ENCODE measurements at places on chromosomes 12 and 14.
A peak's percentile ranks its signal among the peaks of the same experiment; 100 is the strongest.

DNA sequence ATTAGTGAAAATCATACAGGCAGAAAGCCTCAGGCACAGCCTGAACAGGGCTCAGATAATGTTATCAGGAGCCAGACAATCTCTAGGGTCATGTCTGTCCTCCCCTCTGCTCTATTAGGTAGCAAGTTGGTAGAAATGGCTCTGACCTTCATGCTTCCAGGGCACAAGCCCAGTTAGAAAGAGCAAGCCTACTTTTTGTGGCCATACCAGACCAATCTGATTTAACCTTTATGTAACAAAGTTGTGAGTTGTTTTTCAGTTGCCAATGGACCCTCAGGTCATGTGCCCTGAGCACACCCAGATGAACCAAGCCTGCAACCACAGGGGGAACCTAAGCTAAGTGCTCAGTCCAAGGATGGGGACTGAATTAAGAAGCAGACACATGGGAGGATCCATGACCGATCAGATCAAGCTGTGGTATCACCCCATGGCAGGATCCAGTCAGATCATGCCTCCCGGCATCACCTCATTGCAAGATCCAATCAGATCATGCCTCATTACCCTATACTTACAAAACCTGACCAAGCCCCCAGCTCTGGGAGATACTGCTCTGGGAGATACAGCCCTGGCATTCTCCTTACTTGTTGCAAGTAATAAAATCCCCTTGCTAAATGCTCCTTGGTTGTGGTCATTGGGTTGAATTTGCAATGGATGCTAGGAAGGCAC lies 18.8 kb upstream of the HIGD1C start:
- peak; percentile 72 for DNase-seq
- no peaks in the 10 kb centered on the region for H3K4me1 ChIP-seq
- no peaks in the 10 kb centered on the region for H3K27me3 ChIP-seq
- no peak overlapping the region for H3K4me3 ChIP-seq

DNA sequence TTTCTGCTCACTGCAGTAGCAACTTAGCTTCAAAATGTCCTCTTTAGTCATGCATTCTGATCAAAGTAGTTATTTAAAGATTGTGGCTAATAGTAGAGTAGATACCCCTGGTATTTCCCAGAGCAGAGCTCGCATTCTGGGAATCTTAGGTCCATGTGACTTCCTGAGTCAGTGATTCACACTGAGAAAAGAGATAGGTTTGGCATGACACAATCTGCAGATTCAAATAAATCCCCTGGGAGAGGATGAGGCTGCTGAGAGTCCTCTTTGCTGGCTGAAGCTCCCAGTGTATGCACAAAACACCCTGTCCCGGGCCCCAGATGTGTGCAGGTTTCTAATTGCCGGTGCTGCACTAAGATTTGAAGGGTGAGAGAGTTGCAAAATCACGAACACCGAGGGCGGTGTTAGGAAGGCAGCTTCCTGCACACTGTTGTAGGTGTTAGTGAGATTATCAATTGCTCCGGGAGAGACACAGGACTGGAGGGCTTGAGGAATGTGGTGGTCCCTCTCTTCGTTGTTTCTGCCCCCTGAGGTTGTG lies 233.2 kb downstream of the NRXN3 start:
- no peak overlapping the region for H3K27ac ChIP-seq
- H3K27me3 ChIP-seq = no peaks in the 10 kb centered on the region
- no peaks in the 10 kb centered on the region for H3K36me3 ChIP-seq
- no peak overlapping the region for H3K4me3 ChIP-seq
- peak; percentile 74 for DNase-seq
- peaks cover 4% of the 10 kb centered on the region for H3K4me1 ChIP-seq

GRCh38 chr12:49461221-49461620 lies 77.6 kb upstream of the KCNH3 start:
- no peaks in the 10 kb centered on the region for H3K27me3 ChIP-seq
- H3K4me1 ChIP-seq = no peaks in the 10 kb centered on the region

GRCh38 chr14:28762303-28762954 lies 4.2 kb upstream of the FOXG1 start:
- H3K4me3 ChIP-seq = no peak overlapping the region
- no peak overlapping the region for H3K27ac ChIP-seq
- peaks cover 41% of the 10 kb centered on the region for H3K27me3 ChIP-seq
- peak; percentile 35 for DNase-seq
- H3K36me3 ChIP-seq = no peaks in the 10 kb centered on the region

DNA sequence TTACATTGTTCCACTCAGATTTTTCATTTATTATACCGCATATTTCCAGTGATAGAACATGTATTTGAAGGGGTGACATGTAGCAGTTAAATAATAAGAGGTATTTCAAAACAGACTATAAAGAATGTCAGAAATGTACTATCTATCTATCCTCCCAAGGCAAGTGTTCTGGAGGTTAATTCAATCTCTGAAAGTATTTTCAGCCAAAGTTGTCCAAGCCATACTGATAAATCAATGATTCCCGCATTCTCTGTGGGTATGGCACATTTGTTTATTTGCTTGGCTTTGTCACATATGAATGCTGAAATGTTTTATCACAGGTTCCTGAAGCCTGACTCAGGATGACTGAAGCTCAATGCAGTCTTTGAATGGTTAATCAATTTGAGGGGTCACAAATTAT lies 35.8 kb downstream of the KCNH5 start:
- no peak for DNase-seq
- no peaks in the 10 kb centered on the region for H3K4me1 ChIP-seq
- H3K36me3 ChIP-seq = no peaks in the 10 kb centered on the region

DNA sequence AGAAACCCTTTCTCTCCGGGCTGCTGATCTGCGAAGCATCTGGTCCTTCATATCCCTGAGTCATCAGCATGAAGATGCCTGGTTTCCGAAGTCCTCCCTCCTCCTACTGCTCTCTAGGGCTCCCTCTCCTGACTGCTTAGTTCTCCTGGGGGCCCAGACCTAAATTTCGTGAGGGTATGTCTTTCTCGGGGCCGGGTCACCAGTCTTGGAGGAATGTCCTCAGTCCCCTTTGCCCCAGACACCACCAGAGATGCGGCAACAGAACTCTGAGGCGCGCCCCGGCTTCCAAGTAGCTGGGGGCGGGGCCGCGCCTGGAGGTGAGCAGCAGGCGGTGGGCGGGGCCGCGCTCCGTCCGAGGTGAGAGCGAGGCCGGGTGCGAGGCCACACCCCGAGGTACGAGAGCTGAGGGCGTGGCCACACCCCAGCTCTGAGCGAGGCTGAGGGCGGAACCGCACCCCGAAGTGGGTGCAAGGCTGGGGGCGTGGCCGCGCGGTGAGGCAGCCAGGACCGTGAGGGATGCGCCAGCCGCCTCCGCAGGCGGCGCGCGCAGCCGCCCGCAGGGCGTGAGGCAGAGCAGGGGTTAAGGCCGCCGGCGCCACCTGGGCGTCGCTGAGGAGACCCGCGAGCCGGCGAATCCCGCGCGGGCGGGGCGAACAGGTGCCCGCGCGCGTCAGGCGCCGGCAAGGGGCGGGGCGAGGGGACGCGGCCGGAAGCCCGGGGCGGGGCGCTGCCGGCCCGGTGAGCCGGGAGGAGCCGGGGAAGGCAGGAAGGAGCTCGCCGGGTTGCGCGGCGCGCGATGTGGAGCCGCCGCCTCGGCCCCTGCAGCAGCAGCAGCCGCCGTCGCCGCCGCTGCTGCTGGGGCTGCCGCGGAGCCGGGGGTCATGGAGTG lies at the start of gene BICDL1:
Gene BICDL1, plus strand, starts transcription at position 765 of the 889 bp plus-strand sequence. CDS start 633 bp downstream, outside the sequence.
- peak; percentile 96 for DNase-seq
- H3K27ac ChIP-seq = peak within 1 kb of the TSS; percentile 86
- peak within 1 kb of the TSS; percentile 50 for H3K4me3 ChIP-seq
- peaks cover 2% of the 10 kb centered on the region for H3K4me1 ChIP-seq
- no peaks in the 10 kb centered on the region for H3K36me3 ChIP-seq
- no peaks in the 10 kb centered on the region for H3K27me3 ChIP-seq

DNA sequence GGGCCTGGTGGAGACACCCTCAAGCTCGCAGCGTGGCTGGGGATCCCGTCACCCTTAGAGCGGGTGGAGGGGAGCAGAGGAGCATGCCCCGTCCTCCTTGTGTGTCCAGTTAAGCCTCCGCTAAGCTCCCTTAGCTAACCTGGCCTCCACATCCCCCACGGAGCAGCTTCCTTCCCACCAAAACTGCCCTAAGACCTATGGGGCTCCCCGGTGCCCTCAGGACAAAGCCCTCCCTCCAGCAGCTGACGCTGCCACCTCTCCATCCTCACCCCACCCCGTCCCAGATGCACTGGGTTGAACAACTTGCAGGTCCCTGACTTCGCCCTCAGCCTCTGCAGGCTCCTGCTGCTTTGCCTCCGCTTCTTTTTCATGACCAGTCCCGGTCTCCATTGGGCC lies 4.0 kb downstream of the AHNAK2 start:
- no peaks in the 10 kb centered on the region for H3K4me1 ChIP-seq
- H3K27me3 ChIP-seq = no peaks in the 10 kb centered on the region
- H3K4me3 ChIP-seq = no peak overlapping the region
- H3K27ac ChIP-seq = no peak overlapping the region
- H3K36me3 ChIP-seq = no peaks in the 10 kb centered on the region
- DNase-seq = no peak

DNA sequence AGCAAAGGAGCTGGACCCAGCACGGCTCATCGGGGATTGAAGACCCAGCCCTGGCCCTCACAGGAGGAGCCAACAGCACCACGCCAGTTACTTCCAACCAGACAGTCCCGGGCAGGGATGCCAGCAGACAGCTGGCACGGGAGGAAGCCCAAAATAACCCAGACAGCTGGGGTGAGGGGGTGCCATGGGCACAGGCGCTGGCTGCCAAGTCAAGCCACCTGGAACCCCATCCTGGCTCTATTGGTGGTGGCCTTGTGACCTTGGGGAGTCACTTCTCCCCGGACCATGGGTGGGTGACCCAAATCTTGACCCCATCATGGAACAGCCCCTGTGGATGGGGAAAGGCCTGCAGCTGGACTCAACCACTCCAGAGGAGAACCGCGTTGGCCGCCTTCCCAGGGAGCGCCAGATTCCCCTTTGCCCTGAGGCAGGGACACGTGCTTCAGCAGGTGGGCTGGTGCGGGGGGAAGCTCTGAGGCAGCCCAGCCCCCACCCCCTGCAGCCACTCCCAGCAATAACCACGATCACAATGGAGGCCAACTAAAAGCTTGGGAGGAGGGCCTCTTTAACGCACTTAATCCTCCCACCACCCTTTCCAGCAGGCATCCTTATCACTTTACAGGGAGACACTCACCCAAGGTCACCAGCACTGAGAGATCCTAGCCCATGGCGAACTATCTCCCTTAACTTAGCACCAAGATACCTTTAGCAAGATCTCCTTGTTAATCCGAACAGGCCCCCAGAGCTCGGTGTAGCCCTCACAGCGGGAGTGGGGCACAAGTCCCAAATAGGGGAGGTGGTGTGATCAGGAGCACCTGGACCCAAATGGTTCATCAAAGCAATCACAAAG lies 4.7 kb upstream of the RHOF start:
- peaks cover 17% of the 10 kb centered on the region for H3K4me1 ChIP-seq
- no peaks in the 10 kb centered on the region for H3K27me3 ChIP-seq
- H3K27ac ChIP-seq = peak overlapping the region; percentile 79
- no peaks in the 10 kb centered on the region for H3K36me3 ChIP-seq
- no peak overlapping the region for H3K4me3 ChIP-seq

DNA sequence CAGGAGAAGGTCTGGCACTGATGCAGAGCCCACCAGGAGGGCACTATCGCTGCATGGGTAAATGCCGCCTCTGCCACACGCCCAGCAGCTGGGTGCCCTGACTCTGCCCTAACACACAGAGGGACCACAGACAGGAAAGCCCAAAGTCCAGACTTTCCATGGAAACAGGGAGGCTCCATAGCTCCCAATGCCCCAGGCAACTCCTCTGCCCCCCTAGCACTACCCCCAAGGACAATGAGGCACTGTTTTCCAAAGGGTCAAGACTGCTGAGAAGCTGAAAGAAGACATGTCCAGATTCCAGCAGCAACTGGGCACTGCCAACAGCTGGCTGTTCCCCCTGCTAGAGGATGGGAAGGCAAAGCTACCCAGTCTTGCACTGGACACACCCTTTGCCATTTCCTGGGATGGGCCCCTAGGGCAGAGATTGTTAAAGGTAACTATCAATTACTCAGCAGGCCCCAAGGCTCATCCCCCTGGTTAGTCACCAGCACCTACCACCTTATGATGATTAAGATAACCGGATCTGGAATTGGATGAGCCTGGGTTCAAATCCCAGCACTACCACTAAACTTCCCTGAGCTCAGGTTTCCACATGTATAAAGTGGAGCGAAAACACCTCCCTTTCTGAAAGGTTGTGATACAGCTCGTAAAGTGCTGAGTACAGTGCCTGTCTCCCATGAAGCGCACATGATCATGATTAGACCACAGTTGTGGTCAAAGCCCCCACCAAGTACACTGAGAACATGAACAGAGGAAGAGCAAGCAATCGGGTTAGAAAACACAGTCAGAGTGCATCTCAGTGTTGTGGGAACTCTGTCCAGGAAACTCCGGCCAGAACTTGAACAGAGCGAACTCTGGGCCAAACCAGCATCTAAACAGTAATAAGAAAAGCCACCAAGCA lies 3.3 kb downstream of the PXN start:
- no peak for DNase-seq
- peaks cover 38% of the 10 kb centered on the region for H3K4me1 ChIP-seq
- no peak overlapping the region for H3K27ac ChIP-seq
- no peak overlapping the region for H3K4me3 ChIP-seq

GRCh38 chr14:66369157-66369697 lies 116.9 kb upstream of the CCDC196 start:
- H3K4me1 ChIP-seq = peaks cover 6% of the 10 kb centered on the region
- no peaks in the 10 kb centered on the region for H3K27me3 ChIP-seq
- DNase-seq = no peak
- no peak overlapping the region for H3K4me3 ChIP-seq
- no peaks in the 10 kb centered on the region for H3K36me3 ChIP-seq

- no peak overlapping the region for H3K27ac ChIP-seq
- H3K36me3 ChIP-seq = peaks cover 1% of the 10 kb centered on the region
- H3K4me3 ChIP-seq = no peak overlapping the region
- no peaks in the 10 kb centered on the region for H3K4me1 ChIP-seq
- no peaks in the 10 kb centered on the region for H3K27me3 ChIP-seq
- no peak for DNase-seq
Measured at GRCh38 chr14:61733972-61734371, 28.2 kb upstream of the SNAPC1 start.

DNA sequence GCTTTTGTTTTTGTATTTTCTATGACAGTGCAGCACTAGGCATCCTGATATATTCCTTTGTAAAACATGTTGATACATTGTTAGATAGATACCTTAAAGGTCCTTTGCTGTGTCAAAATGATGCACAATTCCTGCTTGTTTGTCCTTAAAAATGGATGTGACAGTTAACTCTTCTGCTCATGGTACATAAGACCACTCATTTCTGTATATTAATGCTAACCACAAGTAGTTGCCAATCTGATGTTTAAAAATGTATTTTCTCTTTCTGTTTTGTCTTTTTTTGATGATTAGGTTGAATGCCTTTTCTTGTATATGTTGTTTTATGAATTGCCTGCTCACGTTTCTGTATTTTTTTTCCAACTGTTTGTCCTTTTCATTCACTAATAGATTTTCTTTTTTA lies 35.1 kb downstream of the ATF7IP start:
- H3K4me3 ChIP-seq = no peak overlapping the region
- no peaks in the 10 kb centered on the region for H3K27me3 ChIP-seq
- no peaks in the 10 kb centered on the region for H3K36me3 ChIP-seq

Measured in mesendoderm (in vitro differentiated cells).